Eye (tissue), 1 donor: ENCODE measurements at places on chromosomes 16 and 17.

DNA sequence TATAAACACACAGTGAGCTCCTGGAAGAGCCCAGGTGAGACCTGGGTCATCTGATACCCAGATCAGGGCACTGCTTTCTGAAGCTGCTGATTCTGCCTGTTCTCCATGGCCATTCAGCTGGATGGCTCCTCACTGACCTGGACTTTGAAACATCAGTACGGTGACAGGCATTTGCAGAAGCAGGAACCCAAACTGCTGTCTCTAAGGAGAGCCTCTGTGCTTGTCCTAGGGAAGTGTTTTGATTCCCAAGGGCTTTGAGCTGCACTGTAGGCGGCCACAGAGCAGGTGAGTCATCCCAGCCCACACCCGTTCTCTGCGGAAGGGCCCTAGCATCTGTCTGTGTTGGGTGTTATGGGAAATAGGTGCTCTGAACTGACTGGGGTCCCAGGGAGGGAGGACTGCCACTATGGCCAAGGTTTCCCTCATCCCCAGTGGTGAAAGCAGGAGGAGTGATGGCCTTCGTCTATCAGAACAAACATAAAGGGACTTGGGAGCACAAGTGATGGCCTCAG is 60.7 kb upstream of the ADCY9 start:
- no peak for DNase-seq

DNA sequence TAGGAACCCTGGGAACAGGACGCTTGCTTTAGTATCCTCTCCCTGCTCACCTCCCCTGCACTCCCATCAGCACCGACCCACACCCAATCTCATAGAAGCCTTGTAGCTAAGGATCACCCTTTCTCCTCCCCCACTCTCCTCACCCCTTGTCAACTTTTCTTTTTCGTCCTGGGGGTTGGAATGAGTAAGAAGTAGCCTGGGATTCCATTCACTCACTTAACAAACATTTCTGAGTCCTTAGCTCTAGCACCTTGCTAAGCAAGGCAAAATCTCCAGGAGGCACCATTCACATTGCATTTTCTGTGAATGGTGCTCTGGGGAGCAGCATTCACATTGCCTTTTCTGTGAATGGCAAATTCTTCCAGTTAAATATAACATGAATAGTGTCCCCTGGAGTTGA is 1.1 kb upstream of the PGAP3 start:
- no peak for DNase-seq

GRCh38 chr17:17739388-17740066 is 58.3 kb downstream of the RAI1 start:
- peak; percentile 49 for DNase-seq

GRCh38 chr16:180101-180675 is at the start of gene HBQ1:
Gene HBQ1 (plus strand): TSS chr16:180459. CDS start chr16:180487, 28 bp downstream.
- peak; percentile 70 for DNase-seq

- no peak for DNase-seq
These were observed 9.4 kb downstream of the CTRL start for GRCh38 chr16:67922221-67922620.

GRCh38 chr17:43528988-43529814 is 16.9 kb downstream of the ETV4 start:
- DNase-seq = no peak

DNA sequence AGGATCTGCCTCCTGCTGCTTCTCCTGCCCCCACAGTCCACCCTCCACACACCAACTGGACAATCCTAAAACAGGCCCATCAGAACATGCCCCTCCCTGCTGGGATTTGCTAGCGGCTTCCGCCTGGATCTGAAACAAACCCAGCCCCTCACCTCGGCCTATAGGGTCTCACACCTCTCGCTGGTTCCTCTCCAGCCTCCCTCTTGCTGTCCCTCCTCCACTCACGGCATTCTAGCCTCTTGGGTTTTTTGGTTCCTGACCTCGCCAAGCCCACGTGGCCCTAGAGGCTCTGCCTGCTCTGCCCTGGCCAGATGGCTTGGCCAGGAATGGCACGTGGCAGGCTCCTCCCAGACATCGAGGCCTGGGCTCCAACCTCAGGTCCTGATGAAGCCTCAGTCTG is 15.7 kb upstream of the MTSS2 start:
- DNase-seq = no peak

GRCh38 chr17:28938552-28938951 is 12.8 kb downstream of the PHF12 start:
- no peak for DNase-seq

GRCh38 chr17:81242421-81243332 is 3.6 kb downstream of the NDUFAF8 start:
- DNase-seq = no peak

DNA sequence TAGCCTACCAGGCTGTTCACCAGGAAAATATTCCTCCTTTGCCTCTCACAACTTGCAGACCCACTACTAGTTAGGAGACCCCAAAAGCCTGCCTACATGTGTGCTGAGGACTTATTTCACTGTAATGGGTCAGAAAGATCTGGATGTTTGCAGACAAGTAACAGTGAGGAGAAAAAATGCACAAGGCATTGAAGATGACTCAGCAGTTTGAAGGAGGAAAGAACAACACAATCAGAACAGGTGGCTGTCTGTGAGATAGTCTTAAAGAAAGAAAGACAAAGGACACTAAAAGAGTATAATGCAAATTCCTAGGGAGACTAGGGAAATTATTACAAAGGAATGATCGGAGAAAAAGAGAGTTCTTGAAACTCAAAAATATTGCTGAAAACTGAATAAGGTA is 69.0 kb downstream of the ANKFN1 start:
- no peak for DNase-seq

DNA sequence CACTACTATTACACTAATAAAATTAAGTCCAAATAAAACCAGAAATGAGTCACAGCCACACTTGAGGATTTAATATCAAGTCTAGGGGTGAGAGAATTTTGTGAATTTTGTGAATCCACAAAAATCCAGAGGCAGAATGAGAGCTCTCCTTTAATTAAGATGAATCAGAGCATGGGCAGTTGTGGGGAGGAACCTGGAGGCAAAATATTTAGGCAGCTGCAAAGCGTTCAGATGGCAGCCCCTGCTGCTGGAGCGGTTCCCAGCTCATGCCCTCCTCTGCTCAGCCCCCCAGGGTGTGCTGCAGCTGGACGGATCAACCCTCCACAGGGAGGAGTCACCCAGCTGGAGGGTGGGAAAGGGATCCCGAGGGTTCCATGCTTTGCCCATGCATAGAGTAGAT is 43.4 kb upstream of the IRX6 start:
- DNase-seq = no peak

DNA sequence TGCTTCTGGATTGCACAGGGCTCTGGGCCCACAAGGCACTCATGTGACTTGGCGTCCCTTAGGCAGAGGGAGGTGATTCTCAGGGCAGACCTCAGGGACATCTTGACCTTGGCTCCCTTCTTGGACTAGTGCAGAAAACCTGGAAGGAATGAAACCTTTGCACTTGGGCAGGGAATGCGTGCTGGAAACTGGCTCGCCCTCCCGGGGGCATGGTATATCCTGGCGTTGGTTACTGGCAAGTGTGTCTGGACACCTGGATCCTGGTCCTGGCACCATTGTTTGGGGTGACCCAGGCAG is 63.5 kb upstream of the LGALS9 start:
- DNase-seq = no peak

GRCh38 chr16:4723071-4723767 is 10.9 kb downstream of the ANKS3 start:
- no peak for DNase-seq

GRCh38 chr16:48914070-48914469 is 304.1 kb upstream of the N4BP1 start:
- peak; percentile 54 for DNase-seq

DNA sequence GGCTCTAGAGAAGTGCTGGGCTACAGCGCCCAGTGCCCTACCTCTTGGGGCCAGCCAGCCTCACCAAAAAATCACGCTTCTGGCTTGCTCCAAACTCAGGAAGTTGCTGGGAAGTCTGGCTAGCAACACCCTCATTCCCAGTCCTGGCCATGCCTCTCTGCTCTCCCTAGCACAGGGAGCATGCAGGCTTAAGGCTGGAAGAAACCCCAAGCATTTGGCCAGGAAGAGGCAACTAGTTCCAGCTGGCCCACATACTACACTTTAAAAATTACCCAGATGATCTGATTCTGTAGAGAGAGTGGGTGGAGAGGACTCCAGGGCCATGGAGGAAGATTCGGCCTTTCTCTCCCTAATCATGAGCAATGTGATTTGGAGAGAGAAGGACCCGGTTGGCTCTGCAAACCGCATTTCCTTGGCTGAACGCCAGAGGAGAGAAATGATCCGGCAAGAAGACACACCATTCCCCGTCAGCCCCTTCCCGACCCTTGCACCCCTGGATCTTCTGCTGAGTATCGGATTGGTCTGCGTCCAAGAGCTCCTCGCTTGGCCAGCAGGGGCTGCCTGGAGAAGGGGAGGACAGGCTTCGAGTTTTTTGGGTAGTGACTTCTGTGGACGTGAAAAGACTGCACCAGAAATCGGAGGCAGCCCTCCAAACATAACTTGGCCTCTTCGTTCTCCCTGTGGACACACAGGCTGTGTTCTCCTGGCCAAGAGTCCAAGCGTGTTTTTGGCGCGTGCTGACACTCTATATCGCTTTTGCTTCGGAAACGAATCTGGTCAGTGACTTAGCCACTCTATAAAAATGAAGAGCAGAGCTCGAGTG is 406.3 kb downstream of the WWOX start:
- DNase-seq = peak; percentile 76

GRCh38 chr17:10151667-10152496 is 46.5 kb downstream of the GAS7 start:
- no peak for DNase-seq

GRCh38 chr17:58112970-58113631 is 29.9 kb downstream of the DYNLL2 start:
- DNase-seq = peak; percentile 94

GRCh38 chr17:27378482-27379175 is 77.6 kb upstream of the KSR1 start:
- no peak for DNase-seq

DNA sequence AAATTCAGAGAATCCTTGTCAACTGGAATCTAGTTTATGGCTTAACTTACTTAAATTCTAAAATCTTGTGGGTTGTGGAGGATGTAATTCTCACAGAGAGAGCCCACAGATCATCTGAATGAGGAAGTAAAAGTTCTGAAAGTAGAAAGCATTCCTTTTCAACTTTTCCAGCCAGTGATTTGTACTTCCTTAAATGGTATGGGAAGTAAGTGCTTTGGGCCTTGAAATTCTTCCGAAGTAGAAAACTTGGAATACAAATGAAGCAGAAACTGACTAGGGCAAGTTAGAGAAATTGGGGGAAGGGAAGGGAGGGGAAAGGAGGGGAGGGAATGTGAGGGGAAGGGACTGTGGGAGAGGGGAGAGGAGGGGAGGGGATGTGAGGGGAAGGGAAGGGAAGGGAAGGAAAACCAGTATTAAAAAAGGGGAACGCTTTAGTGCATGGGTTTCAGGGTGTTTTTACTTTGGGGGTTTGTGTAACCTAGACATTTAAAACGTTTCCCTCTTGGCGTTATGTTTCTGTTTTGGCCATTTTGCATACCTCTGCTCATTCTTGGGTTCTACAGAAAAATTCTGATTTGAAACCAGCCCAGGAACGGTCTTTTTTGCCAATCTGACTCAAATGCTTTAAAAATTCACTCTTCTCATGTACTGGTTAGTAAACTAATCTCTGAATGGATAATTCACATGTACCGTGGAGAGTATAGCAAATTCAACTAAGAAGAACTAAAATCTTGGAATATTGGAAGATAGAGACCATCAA is 15.5 kb upstream of the SNTB2 start:
- DNase-seq = peak; percentile 26

DNA sequence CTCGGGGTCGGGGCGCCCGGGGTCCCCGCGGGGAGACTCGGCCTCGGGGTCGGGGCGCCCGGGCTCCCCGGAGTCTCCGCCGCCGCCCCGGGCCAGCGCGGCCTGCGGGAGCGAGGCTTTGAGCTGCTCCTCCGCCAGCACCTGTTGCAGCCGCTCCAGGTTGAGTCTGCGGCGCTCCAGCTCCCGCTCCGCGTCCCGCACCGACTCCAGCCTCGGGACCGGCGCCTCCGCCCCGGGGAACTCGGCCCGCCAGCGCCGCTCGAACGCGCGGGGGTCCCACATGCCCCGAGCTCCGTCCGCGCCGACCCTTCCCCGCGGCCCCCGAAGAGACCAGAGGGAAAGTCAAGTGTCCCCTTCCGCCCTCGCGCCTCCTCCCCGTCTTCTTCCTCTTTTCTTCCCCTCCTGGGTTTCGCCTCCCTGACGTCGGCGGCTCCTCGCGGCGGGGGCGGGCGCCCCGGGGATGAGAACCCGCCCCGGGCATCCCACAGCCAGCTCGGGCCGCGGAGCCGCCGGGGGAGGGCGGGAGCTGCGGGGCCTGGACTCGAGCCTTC is 40.8 kb upstream of the BHLHA9 start:
- peak; percentile 63 for DNase-seq

DNA sequence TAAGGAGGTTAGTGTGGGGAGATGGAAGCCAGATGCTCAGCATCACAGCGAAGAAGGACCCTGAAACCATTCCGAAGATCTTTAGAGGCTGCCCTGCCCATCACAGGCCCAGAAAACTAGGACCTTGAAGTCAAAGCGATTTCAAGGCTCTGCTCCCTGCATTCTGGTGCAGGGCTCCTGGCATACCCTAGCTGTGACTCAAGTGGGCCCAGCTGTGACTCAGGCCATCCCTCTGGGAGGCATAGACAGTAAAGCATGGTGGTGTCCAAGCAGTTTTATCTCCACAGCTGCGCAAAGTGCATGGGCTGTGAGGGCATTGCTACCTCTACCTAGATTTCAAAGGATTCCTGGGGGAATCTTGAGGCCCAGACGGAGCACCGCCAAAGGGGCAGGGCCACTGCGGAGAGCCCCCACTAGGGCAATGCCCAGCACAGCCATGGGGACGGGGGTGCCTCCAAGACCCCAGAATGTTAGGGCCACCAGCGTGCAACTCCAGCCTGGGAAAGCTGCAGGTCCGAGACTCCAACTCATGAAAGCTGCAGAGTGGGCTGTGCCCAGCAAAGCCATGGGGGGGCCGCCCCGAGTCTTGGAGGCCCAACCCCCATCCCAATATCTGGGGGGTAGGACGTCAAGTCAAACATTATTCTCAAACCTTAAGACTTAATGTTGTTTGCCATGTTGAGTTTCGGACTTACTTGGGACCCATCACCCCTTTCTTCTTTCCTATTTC is 11.7 kb upstream of the ZNF594 start:
- DNase-seq = no peak

DNA sequence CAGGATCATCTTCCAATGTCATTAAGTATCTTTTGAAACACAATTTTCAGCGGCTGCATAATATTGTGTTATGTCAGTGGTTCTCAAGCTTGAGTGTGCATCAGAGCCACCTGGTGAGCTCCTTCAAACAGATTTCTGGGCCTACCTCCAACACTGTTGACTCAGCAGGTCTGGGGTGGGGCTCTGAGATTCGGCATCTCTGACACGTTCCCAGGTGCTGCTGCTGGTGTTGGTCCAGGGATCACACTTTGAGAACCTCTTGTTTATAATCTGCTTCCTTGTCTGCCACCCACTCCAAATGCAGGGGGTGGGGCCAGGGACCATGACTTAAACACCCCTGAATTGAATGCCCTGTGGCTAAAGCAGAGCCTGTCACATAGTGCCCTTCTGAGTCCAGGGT is 73.8 kb upstream of the HNF1B start:
- no peak for DNase-seq
